ENCODE measurements at places on chromosomes 7 and 10.
A peak's percentile ranks its signal among the peaks of the same experiment; 100 is the strongest.

GRCh38 chr7:16728811-16729210 lies 24.7 kb upstream of the TSPAN13 start:
- no peak for DNase-seq

DNA sequence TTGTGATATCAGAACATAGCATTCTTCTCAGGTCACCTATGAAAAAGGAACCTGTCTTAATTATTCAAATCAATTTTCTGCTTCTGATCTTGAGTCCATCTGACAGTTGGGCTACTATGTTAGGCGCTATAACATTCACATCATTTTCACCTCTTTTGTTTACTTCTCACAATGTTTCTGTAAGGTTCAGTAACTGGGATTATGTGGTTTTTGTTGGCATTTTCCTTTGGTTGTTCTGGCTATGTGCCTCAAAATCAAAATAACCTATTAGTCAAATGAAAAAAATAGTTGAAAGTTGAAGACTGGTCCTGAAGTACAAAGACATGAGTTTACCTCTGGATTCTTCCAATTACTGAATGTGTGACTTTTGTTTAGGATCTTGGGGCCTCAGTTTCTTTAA lies 221.3 kb upstream of the SMIM30 start:
- no peak for DNase-seq

GRCh38 chr10:88333248-88333630 lies 249.9 kb downstream of the RNLS start:
- DNase-seq: no peak

DNA sequence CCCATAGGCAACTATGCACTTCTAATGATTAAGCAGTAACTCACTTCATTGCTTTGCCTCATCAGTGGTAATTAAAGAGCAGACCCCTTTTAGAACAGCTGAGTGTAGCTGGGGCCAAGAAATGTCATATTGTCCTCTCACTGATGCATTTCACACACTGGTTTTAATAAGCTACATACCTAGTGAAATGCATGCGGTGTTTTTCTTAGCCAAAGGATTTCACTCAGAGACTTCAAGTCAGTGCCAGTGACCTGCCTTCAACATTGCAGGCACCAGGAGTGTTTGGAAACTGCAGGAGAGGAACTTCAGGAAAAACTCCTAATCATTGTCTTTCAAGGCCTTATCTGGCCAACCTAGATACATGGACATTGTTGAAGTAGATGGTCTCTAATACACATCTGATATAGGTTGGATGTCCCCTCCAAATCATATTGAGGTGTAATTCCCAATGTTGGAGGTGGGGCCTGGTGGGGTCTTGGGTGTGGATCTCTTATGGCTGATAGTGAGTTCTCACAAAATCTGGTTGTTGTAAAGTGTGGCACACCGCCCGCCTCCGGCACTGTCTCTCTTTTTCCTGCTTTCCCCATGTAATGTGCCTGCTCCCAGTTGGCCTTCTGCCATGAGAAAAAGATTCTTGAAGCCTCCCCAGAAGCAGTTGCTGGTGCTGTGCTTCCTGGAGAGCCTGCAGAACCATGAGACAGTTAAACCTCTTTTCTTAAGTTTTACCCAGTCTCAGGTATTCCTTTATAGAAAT lies 252.7 kb upstream of the PLXDC2 start:
- DNase-seq: no peak

DNA sequence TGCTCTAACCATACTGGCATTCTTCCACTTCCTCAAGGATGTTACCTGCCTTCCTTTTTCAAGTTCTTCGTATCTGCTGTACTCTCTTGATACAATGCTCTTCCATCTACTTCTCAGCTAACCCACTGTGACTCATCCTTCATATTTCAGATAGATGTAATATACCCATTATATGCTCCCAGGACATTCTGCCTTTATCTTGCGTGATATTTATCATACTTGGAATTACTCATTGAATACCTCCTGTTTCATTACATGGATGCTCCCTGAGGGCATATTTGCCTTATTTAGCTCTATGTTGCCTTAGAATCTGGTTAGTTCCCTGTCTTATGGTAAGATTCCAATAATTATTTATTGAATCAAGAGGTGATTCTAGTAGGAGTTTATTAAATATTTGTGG lies 706.4 kb downstream of the SORCS3 start:
- DNase-seq: no peak

DNA sequence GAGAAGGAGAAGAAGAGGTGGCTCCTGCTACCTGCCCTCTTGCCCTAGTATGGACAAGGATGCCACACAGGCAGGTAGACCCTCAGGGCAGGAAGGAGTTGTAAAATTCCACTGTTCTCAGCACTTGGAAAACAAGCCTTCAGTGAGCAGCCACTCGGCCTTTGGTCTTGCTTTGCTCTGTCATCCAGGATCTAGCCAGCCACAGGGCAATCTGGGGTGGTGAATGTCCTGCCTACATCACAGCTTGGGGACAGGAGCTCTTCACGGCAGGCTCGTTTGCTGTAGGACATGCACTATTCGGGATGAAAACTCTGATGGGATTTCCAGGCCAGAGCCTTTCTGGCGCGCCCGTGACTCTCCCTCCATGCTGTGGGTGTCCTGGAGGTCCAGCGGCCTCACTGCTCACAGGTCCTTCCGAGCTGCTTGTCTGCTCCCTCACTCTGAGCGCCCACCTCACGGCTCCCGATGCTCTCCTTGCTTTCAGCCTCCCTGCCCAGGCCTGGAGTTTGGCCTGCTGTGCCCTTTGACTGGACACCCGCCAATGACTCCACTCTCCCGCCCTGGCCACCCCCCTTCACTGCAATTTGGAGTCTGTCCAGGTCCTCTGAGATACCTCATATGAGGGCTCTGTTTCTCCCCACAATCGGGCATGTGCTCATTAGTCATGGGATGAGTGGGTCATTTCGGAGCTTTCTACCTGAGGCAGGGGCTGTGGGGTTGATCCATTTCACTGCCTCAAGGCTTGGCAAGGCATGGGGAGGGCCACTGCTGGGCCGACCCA lies 227.2 kb upstream of the GRB10 start:
- DNase-seq: peak; percentile 54

- DNase-seq: no peak
Measured at GRCh38 chr7:116575853-116576252, 51.0 kb downstream of the CAV1 start.
